ENCODE measurements at places on chromosomes 1 and 21. TPM values are rescaled to one million over a fixed set of nuclear protein-coding genes. Genes with fewer than 3 reads are reported as not detected.

DNA sequence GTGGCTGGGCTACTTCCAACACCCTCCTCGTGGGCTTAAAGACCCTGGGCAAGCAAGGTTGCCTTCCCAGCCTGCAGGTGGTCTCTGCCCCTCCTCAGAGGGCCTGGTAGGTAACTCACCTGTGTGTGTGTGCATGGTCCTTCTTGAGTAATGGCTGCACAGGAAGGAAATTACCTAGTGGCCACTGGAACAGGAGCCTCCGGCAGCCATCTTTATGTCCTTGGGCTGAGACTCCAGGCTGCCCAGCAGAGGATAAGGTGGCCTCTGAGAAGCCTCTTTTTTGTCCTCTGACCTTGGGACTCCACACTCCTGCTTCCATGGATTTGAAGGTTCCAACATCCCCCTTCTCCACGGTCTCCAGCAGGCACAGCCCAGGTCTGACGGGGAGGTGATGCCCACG lies 20.0 kb downstream of the DRAXIN start:
- no peak for DNase-seq

DNA sequence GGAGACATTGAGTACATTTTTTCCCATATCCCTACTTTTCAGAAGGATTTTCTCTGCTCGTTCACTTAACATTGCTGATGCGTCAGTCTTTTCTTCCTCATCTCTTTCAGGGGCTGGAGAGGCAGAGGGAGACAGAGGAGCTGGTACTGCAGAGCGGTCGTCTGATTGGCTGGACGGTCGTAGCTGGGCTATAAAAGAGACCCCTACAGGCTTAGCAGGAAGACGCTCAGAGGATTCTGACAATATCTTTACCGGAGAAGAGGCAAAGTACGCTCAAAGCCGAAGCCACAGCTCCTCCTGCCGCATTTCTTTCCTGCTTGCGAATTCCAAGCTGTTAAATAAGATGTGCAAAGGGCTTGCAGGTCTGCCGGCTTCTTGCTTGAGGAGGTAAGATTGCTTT lies at the start of gene RGS4:
Gene RGS4 (plus strand): TSS at position 220 of the 400 bp plus-strand sequence. CDS start 124 bp downstream, at position 344.
- peak; percentile 75 for DNase-seq

GRCh38 chr1:173476197-173476664 lies 904 bp upstream of the PRDX6 start:
- DNase-seq = no peak

DNA sequence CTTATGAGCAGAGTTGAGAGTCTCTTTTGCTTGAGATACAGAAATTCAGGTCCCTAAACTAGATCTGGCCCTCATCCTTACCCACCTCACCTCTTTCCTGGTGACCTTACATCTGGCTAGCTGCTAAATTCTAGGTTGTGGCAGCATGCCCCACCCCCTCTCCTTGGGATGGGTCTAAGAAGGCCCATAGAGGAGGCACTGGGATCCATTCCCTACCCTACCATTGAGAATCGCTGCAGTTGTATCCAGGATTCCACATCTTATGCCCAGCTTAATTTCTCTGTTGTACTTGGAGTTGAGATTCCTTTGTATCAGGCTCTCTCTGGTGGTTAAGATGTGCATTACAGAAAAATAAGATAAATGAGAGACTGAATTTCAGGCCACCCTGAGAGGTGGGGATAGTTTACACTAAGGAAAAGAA lies 9.5 kb upstream of the TMEM39B start:
- no peak for DNase-seq

DNA sequence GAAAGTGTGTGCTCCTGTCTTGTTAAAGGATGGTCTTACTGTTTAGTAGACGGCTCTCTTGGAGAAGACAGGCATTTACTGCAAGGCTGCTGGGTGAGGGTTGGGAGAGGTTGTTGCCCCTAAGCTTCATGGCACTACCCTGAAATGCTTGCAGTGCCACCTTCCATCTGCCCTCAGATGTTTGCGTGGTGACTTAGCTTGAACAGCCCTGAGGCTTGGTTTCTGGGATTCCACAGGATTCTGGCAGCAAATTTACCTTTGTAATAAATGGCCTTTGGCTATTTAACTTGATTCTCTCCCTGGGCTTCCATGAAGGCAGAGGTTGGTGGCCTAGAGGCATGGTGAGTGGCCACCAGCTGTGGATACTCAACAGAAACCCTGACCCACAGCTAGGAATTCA lies 11.6 kb downstream of the MTARC1 start:
- no peak for DNase-seq

GRCh38 chr1:61604684-61605083 lies 120.3 kb downstream of the TM2D1 start:
- no peak for DNase-seq

GRCh38 chr1:20261095-20261494 lies 29.6 kb upstream of the VWA5B1 start:
- no peak for DNase-seq

ST6GALNAC5 gene
- 11.7 TPM for total RNA-seq

BLACAT1 gene
- total RNA-seq = 0.21 TPM

GRCh38 chr1:39759436-39759726 lies 11.8 kb downstream of the OXCT2 start:
- DNase-seq = no peak

GRCh38 chr1:5648410-5649165 lies 343.6 kb downstream of the NPHP4 start:
- DNase-seq = peak; percentile 35

DNA sequence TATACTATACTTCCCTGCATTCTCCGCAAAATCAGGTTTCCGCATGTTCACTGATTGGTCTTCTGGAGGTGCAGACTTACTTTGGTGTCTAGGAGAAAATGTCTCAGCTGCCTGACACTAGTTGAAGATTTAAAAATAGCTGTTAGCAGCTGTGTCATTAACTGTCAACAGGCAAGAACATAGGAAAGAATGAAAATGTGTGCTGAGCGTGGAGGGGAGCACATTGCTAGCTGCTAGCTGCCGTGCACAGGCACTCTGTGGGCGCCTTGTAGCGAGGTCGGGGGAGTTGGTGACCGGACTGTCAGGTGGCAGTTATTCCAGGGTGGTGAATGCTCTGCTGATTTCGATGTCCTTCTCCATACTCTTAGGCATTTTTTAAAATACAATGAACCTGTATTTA lies 5.2 kb downstream of the FAAH start:
- DNase-seq = no peak

CENPL gene
- 4.5 TPM for total RNA-seq

DNA sequence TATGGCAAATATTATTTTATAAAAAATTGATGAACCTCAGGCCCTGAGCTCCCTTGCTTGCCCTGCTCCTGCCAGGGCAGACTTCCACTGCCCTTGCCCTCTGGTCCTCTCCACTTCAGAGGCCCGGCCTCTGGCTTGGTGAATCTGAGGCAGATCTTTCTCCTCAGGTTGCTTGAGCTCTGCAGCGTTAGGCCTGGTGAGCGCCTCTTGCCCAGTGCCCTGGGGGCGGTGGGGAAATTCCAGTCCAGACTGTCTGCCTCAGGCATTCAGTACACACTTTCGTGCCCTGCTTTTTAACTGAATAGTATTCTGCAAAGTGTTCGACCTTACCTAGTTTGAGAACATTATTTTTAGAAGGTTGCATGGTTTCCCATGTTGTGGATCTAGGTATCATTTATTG lies 98.2 kb downstream of the PCBP3 start:
- no peak for DNase-seq

OR6K3 gene
- total RNA-seq = not detected

AGBL4 gene
- 0.18 TPM for total RNA-seq

- no peak for DNase-seq
Measured at GRCh38 chr1:20382711-20383110, 92.0 kb downstream of the VWA5B1 start.

IGSF3 gene
- 1.5 TPM for total RNA-seq

LCE2D gene
- total RNA-seq = not detected

DNA sequence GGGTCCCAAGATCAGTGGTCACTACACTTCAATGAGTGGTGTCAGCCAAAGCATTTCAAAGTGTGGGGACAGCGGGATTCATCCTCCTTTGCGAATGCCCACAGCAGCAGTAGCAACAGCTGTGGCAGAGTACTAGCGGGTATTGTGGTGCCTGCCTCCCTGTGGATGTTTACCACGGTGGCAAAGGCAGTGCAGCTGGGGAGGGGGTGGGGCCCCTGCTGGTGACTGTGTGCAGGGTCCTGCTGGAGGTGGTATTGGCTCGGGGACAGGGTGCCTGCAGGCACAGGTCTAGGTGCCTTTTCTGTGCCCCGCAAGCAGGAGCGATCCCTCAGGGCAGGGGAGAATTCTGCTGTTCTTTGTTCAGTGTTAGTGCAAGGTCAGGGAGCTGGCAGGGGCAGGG lies 415.7 kb downstream of the USP25 start:
- DNase-seq = peak; percentile 45

- no peak for DNase-seq
Measured at GRCh38 chr1:24345334-24345733, 26.2 kb downstream of the GRHL3 start.

- DNase-seq = no peak
Measured at GRCh38 chr21:31624961-31625491, 34.5 kb upstream of the SOD1 start.

- no peak for DNase-seq
Measured at GRCh38 chr1:170377896-170378634, 153.9 kb upstream of the GORAB start.

DNA sequence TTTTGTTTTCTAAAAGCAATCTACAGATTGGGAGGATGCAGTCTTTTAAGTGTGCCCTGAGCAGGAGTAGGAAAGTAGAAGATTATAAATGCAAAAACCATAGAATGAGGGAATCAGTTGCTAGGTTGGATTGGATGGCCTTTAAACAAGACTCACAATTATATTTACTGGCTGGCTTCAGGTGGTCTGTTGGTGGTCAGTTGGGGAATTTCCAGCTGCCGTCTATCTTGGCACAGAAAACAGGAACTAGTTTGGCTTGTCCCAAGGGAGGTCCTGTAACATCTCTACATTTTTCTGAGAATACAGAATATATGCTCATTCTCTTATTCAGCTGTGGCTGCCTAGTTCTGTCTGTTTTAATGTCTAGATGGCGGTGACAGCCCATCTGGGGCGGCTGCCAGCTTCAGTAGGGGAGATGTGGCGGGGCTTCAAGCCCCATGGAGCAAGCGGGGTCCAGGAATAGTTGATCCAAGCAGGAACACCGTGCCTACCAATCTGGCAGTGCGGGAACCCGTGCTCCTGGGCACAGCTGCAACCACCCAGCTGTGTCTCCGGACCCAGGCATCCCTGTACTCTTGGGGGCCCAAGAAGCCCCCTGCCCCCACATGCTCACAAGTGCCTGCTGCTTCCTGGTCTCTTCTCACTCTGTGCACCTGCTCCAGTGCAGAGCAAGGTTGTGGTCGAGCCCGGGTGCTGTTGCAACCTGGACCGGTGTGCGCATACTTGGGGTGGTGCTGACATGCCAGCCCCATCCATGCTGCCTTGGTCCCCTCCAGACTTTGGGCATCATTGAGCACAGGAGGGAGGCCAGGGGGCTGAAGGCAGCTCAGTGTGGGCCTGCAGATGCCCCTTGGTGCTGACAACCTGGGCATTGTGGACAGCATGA lies 1182.6 kb downstream of the AMY1C start:
- DNase-seq = no peak

CXADR gene
- total RNA-seq = 0.52 TPM

DNA sequence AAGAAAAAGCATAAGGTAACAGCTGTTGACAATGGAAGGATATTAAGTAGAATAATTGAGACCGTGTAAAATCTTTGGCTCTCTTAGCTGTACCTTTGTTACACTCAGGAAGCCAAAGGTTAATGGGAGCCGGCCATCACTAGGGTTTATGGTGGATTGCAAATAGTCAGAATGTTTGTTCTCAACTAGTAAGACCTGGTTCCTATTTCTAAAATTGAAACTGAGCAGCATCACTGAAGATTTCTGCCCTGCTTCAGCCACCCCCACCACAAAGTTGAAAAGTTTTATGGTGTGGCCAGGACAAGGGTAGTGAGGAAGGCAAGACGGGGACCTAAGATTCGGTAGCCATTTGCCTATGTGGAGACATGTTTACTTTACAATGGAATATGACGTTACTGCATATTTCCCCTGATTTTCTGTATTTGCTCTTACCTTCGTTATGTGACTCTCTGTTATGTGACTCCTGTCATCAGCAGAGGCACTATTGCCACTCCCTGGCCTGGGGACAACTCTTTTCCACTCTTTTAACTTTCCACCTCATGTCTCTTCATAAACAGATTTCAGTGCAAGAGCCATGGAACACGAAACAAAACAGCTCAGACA lies 41.4 kb upstream of the KIF1B start:
- no peak for DNase-seq

DNA sequence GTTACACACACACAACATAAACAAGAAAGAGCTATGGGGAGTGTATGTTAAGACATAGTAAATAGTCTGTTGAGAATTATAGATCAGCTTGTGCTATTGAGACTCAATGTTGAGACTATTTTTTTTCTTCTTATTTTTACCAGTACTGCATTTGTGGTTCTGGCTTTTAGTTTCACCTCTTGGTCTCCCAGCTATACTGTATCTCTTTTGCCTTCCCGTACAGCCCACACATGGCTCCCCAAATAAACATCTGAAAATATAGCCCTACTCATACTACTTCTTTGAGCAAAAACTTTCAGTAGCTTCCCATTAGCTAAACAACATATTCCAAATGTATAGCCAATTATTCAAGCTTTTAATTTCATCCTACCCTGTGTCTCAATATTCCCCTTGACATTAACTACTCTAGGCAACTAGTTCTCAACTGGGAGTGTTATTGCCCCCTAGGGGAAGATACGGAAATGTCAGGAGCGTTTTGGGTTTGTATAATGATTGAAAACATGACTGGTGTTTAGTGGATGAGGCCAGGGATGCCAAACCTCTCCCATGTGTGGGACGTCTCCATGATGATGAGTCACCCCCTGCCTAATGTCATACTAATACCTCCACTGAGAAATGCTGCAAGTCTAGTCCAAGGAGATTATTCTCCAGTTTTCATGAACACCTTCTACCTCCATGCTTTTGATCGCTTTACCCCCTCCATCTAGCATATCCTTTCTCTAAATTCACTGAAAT lies 6.8 kb downstream of the RPE65 start:
- DNase-seq = no peak

GRCh38 chr1:233372218-233373120 lies 44.9 kb downstream of the MAP3K21 start:
- no peak for DNase-seq

GRCh38 chr1:70142075-70142474 lies 63.3 kb downstream of the LRRC40 start:
- no peak for DNase-seq
